ENCODE measurements at places on chromosomes 3 and 15.

DNA sequence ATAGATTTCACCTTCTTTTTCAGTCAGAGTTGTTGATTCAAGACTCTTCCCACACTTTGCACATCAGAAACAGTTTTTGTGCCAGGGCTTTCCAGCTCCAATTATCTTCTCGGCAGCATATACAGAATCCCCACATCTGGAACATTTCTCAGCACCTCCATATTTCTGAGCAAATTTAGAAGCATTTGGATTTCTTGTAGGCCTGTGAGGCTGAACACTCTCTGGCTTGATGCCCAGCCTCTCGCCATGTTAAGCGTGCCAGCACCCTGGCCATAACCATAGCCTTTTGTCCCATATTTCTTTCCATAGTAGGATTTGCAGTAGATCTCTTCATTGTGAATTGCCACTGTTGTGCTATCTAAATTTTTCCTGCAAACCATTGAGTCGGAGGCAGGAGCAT lies 28.3 kb downstream of the CD80 start:
- DNase-seq = no peak

DNA sequence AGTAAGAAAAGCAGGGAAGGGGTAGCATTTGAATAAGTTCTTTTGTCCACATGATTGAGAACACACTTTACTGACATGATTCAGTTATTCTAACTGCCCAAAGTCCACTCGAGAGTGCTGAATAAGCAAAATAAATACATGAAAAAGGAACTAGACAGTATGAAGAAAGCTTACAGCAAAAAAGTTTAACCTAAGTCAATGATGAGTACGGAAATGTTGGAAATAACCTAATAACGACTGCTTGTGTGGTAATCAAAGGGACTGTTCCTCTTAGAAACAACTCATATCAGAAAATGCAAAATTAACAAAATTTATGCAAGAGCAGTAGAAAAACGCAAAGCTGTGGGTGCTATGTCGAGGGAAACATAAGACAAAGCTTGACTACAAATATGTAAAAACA lies 36.6 kb downstream of the DMXL2 start:
- DNase-seq = no peak

GRCh38 chr15:68196445-68197169 lies 8.5 kb downstream of the CALML4 start:
- DNase-seq = no peak

GRCh38 chr3:40324621-40325020 lies 15.1 kb downstream of the EIF1B start:
- no peak for DNase-seq
